Naive thymus-derived CD8-positive, alpha-beta T cell (primary cell): ENCODE measurements at places on chromosomes 3 and 15.

DNA sequence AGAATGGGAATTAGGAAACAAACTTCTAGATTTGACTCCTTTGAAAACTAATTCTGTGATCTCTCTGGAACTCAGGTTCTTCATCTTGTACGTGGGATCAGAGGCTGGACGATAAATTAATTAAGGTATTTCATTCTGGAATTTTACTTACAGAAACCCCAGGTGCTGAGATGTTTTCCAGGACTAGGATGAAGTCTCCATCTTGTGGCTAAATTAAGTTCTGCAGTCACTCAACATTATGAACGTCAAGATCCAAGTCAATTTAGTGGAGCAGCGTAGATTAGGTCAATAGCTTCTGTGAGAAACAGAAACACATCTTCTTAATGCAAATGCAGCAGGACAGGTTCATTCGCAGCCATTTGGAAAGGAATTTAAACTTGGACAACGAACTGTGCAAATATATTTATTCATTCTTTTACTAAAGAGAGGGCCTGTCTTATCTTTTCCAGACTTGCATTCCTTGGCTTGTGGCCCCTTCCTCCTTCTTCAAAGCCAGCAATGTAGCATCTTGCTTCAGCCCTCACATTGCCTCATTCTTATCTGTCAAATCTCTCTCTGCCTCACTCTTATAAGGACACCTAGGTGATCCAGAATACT is 26.7 kb upstream of the TMC3 start:
- no peak for DNase-seq

- DNase-seq: no peak
Observed at GRCh38 chr3:128297401-128298138, 144.3 kb downstream of the EEFSEC start.

GRCh38 chr3:117898722-117899522 is 1135.7 kb downstream of the IGSF11 start:
- DNase-seq: no peak

DNA sequence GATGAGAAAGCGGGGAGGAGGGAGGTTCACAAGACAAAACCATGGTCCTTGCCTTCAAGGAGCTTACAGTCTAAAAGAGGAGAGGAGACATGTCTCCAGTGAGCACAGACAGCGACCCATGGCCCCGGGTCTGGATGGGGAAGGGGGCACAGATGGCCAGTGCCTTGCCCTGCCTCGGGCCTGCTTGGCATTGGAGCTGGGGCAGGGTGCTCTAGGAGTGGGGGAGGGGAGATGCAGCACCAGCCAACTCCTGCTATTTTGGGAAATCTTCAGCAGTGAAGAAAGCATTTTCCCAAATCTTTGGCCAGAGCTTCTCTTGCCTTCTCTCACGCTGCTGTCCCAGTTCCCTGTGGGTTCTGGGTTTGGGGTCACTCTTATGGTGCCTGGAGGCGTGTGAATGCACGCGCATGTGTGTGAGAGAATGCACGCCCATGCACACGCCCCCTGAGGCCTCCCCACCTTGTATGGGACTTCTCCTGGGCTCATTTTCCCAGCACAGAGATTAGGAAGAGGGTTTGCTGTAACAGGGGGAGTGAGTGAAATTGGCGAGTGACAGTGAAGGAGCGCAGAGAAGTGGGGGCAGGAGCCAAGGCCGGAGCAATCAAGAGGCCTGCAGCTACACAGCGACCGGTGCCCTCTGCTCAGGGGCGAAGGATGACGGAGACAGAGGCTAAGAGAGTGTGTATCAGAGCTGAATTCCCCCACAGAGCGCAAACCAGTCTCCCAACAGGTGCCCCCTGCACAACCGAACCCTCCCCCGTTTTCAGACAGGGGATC is 71.5 kb downstream of the SEMA5B start:
- DNase-seq: no peak

- no peak for DNase-seq
Observed at GRCh38 chr3:119918992-119919933, 137.4 kb downstream of the NR1I2 start.

DNA sequence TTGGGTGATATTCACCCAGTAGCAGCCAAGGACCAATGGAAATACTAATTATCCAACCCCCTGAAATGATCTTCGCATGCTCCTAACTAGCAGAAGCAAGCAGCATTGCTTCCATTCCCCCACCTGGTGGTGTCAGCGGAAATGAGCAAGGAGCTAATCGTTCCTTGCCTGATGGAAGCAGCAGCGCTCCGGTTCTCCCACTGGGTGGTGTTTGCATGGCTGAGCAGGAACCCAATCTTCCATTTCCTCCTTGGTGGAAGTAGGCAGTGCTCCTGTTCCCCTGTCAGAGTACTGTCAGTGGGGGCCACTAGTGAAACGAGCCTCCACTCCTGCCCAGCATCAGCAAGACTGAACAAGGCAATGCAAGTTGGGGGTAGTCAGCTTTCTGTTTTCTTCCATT is 311.5 kb downstream of the CACNA2D3 start:
- DNase-seq: no peak

DNA sequence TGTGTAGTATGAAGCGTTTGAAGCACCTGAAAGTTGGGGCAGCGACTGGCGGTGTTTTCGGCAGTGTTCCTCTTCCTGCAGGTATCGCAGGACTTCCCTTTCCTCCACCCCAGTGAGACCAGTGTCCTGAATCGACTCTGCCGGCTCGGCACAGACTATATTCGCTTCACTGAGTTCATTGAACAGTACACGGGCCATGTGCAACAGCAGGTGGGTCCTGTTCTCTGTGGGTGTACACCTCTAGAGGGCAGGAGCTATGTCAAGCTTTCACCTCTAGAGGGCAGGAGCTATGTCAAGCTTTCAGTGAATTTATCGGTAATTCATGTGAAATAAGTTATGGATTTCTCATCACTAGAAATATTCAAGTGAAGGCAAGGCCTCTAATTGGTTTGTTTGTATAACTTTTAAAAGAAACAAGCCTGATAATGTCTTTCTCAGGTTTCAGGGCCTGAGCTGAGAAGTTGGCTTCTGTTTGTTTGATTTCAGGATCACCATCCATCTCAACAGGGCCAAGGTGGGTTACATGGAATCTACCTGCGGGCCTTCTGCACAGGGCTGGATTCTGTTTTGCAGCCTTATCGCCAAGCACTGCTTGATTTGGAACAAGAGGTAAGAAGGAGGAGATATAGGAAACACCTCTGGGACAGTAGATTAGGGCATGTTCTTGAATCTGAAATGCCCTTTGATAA is 5.3 kb downstream of the TUBGCP4 start:
- DNase-seq: no peak

GRCh38 chr15:75565062-75565970 is 13.8 kb downstream of the PTPN9 start:
- no peak for DNase-seq

DNA sequence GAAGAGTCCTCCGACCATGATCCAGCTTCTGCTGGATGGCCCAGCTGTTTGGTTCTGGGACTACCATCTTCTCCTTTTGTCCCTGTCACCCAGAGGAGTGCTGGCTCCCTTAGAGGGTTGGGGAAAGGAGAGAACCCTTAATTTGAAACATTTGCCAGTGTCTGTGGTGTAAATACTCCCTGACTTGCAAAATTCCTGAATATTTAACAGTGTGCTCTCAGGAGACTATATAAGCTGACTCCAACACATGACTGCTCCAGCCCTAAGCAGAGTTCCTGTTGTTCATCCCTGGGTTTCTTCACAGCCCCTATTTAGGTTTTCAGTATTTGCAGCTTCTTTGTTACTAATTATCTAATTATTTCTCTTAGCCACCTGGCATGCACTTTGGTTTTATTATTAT is 133.1 kb downstream of the CPNE4 start:
- DNase-seq: no peak

DNA sequence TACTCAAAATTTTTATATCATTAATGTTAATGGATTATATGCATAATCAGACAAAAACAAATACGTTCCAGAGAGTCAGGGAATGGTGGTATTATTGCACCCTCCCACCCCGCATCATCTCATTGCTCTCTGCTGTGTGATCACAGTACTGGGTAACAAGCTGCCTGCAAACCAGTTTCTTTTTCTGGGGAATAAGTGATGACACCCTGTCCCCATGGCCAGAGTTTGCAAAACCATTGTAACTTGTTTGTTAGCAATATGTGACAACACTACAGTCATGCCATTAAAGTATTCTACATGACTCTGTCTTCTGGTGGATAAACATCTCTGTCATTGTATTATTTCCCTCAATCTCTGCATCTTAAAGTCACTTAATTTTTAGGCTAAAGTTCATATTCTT is 39.5 kb downstream of the ZBTB38 start:
- DNase-seq: no peak

- DNase-seq: no peak
Observed at GRCh38 chr3:18428991-18429745, 4.0 kb upstream of the SATB1 start.

DNA sequence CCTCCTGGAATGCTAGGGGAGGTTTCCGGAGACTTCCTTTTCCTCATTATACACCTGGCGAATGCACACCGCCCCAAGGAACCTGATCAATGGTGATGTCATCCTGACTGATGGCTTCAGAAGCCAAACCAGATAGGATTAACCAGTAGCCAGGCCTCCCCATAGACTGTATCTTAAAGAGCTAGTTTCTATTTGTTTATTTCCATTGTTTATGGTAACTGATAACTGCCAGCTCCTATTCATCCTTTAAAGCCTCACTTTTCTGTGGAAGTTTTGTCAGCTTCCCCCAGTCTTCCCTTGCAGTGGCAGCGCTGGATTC is at the start of gene MKRN2OS:
Gene MKRN2OS, minus strand, starts transcription at position 27 of the 319 bp plus-strand sequence. CDS start 35 bp downstream, outside the sequence.
- DNase-seq: no peak

DNA sequence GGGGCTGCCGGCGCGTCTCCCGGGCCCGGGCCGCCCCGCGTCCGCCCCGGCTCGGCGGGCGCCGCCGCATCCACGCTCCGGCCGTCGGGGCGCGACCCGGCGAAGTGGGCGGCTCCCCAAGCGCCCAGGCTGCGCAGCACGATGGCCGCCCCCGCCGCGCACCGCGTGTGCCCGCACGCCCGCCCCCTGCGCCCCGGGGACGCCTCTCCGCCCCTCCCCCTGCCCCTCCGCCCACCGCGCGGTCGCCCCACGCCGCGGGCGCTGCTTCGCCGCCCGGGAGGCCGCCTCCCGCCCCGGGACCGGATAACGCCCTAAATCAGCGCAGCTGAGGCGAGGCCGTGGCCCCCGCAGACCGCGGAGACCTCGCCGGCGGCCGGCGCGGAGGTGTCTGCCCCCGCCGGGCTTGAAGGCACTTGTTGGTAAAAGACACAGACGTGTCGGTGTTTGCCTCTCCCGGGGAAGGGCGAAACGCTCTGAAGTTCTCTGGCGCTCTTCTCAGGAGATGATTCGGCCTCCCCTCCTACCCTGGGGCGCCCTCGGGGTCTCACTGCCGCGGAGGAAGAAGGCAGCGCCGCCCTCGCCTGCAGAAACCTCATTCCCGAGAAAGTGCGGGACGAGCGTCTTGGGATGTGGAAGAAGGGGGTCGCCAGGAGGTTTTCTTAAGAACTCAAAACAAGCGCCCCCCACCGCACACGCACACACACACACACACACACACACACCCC is at the start of gene BNC1:
Gene BNC1, minus strand, starts transcription at position 106 of the 725 bp plus-strand sequence. Its CDS starts 36 bp downstream, at position 70.
- no peak for DNase-seq

DNA sequence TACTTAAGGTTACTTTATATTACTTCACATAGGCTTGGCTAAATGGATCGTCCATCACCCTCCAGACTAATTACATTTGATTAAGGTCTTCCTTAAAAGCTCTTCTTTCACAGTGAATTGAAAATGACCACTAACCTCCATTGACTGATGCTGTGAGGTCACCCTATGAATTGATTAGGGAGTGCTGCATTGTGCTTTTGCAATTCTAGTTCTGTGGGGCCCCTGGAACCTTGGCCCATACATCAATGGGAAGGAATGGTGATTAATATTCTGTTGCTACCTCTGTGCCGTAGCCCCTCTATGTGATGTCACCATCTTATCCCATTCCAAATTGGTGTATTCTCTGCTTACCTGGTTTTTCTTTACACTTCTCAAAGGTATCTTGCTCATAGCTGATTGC is 682.2 kb downstream of the SQOR start:
- no peak for DNase-seq

DNA sequence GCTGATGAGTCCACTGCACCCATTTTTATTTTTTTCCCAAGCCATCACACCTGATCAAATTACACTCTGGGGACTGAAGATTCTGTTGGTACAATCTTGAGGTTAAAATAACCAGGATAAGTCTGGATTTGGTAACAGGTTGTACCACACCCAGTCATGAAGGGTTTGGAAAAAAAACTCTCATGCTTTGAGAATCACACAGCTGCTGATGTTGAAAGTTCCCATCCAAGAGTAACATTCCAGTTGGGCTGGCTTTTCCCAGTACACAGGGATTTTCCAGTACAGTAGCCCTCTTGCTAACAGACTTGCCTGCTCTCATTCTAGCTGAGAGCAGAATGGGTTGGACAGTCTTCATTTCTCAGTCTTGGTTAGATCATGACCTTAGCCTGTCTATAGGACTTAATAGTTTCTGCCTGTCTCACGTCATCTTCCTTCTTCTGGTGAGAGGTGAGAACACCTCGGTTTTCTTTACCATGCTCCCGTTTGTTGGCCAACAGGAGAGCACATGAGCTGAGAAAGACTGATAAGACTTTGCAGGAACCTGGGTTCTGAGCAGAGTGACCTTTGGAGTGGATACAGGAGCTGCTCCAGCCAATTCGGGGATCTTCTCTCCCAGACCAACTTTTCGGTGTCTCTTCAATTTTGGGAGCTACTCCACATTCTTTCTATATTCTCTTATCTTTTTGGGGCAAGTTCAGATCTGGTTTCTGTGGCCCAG is 300.1 kb upstream of the LYSMD4 start:
- DNase-seq: no peak

- no peak for DNase-seq
Observed at GRCh38 chr3:155031186-155031585, 48.9 kb upstream of the MME start.

DNA sequence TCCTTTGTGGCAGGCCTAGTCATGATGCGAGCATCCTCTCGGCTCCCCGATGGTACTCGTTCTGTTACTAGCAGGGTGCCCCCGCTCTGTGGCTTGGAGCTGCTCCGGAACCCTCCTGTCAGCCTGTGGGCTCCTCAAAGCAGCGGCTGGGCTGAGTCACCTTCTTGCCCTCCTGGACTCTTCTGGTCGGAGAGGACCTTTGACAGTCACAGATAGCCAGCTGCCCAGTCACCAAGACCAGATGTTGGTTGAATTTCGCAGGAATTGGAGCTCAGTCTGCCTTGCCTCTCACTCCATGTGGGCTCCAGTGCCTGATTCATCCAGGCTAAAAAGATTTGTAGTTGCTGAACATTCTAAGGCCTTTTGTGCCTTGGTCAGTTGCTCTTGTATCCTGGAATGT is 94.5 kb downstream of the CHCHD6 start:
- no peak for DNase-seq
